ENCODE measurements at places on chromosomes 13 and 19.

DNA sequence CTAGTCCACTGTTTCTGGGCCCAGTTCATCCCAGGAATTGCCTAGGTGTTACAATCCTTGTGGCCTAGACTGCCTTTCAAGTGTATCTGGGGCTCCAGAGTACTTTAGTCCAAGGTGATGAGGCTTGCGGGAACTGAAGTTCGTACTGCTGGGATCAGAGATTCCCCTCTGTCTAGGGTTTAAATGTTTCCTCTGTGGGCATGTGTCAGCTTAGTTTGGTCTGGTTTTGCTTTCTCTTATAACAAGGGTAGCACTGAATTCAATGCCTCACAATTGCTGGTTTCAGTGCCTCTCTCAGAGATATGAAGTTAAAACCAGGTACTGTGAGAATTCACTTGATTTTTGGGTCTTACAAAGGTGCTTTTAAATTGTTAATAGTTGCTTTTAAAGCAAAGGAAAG lies 30.8 kb downstream of the RGCC start:
- no peak for DNase-seq

- no peak for DNase-seq
Observed at GRCh38 chr13:102571075-102571474, 25.7 kb upstream of the TPP2 start.

DNA sequence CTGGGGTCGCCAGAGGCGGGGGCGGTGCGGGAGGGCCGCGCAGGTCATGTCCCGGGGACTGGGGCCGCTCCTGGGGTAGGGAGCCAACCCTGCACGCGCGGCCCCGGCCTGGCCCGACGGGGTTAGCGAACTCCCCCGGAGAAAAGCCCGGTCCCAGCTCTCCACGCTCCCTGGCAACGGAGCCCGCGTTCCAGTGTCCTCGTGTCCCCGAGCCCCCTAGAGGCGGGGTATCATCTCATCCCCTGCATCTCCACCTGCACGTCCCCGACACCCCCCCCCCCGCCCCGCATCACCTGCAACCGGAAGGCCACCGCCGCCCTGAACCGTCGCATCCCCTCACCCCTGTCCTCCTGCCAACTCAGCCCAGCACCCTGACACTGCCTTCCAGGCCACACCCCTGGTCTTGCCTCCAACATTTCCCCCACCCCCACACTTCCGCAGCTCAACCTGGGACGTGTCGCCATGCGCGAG lies 2.7 kb downstream of the WDR88 start:
- DNase-seq = no peak

- DNase-seq = no peak
Observed at GRCh38 chr19:34363094-34363493, 1.9 kb upstream of the GPI start.

GRCh38 chr19:39506944-39507714 lies 7.8 kb upstream of the SELENOV start:
- peak; percentile 81 for DNase-seq

DNA sequence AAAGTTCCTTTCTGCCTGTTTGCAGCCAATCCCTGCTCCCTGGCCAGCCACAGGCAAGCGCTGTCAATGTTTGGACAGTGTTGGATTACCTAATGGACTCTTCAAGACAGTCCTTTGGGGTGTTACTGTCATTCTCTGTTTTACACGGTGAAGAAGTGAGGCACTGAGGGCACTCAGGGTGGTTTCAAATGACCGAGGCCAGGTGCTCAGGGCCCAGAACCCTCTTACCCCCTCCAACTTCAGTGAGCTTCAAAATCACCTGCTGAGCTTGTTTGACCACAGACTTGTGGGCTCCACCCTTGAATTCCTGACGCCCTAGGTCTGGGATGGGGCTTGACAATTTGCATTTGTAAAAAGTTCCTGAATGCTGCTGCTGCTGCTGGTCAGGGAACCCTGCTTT lies 97.9 kb downstream of the GGACT start:
- DNase-seq = no peak

DNA sequence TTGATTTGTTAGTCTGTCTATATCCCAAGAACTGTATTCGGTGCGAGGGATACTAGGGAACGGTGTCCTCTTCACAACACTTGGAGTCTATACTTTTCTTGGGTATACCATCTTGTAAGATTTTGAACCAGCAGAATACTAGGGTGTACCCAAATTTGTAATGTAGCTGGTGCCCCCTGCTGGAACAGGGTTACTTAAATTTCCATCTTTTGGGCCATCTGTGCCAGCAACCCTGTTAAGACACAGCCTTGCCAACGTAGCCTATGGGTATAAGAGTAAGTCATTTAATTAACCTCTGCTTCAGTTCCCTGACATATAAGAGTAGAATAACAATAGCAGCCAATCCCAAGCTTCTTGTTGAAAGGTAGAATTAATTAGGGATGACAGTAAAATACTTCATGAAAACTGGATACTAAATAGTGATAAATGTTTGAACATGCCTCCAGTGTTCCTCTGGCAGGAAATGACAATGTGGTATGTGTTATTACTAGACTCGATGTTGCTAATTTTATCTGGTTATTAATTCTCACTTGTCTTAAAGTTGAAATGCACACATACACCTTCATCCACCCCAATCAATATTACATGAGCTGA lies 607.6 kb downstream of the FGF9 start:
- DNase-seq = peak; percentile 85

GRCh38 chr13:50691176-50691680 lies 152.3 kb downstream of the DLEU7 start:
- no peak for DNase-seq

GRCh38 chr13:54841682-54842081 lies 1813.1 kb downstream of the OLFM4 start:
- no peak for DNase-seq

DNA sequence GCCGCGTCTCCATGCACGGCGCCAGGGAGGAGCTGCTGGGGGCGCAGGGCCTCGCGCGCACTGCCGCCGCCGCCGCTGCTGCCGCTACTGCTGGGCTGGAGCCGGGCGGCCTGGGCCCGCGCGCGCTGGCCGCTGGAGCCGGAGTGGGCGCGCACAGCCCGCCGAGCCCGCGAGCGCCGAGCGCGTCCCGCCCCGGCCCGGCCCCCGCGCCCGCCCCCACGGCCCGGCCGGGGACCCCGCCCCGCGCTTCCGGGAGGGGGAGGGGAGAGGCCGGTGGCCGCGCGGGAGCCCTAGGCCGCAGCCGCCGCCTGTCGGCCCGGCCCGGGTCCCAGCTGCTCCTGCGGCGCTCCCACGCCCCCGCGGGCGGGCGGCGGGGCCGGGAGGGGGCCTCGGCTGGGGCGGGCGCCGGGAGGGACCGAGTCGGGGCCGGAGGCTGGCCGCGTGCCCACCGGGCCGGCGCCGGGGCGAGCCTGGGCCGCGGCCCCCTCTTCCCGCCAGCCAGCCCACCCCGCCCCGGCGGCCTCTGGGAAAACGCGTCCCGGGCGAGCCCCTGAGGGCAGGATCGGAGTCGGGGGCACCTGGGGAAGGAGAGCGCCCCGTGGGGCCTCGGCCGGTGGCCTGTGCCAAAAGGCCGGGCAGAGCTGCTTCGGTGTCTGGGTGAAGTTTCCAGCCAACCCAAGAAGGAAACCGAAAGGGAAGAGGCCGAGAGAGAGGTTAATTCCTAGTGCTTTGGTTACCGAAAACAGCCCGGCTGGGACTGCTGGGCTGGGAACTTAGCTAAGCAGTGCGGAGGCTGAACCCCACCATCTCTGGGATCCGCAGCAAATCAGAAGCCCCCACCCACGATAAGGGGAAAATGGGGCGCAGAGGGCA lies at the start of gene STK24:
Gene STK24, minus strand, starts transcription at position 145 of the 873 bp plus-strand sequence. CDS start 321 bp downstream, outside the sequence.
- peak; percentile 58 for DNase-seq

- no peak for DNase-seq
Observed at GRCh38 chr13:19955873-19956559, 2.5 kb upstream of the ZMYM2 start.

GRCh38 chr13:80214050-80214449 lies 126.9 kb downstream of the SPRY2 start:
- DNase-seq = no peak

DNA sequence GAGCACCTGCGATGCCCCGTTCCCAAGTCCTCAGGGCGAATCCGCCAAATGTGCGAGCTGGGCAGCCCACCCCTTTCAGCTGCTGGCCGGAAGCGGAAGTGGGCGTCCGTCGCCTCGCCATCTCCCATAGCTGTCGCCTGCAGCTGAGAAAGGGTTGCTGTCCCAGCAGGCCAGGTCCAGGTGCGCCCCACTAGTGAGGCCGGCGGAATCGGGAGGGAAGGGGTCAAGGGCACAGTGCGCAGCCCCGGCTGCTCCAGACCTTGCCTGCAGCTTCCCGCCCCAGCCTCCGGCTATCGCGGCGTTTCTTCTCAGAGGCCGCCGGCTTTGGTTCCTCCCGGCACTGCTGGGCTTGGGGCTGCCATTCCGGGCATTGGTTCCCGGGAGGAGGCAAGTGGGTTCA lies at the start of gene ZNF177:
Gene ZNF177, plus strand, starts transcription at position 109 of the 400 bp plus-strand sequence. CDS start 15,299 bp downstream, outside the sequence.
- peak; percentile 75 for DNase-seq

- DNase-seq = no peak
Observed at GRCh38 chr13:76646946-76647345, 239.3 kb downstream of the KCTD12 start.

DNA sequence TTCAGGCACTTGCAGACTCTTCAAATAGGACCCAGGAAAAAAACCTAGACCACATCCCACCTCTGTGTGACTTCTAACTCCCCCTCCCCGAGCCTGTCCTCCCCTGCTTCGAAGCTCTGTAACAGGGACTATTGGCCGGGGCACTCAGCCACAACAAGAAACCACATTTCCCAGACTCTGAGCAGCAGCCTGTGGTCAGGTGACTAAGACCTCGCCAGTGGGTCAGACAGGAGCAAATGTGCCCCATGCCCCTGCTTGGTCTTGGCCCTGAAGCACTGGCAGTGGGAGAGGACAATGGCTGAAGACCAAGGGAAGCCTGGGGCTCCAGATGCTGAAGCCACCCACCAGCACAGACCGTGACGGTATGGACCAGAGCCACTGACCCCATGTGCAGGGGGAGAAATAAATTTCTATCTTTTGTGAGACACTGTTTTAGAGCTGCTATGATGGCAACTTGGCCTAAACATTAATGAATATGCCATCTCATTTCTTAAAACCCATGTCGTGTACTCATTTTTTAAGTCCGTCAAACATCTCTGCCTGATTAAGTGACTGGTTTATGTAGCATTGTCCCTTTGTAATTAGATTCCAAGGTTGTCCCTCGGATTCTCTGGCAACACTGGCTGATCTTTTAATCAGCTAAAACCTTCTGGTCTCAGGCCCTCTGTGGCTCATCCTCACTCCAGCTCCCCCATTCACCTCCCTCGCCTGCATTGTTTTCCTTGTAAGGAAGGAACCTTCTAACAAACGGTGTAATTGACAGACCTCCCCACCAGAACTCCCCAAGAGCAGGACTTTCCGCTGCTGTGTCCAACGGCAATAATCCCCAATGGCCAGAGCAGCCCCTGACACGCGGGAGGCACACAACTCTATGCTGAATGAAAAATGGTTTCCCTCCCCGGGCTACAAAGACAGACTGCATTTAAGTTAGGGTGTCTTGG lies 98.4 kb downstream of the STK24 start:
- DNase-seq = peak; percentile 80

GRCh38 chr19:17358395-17358794 lies 18.7 kb downstream of the PLVAP start:
- no peak for DNase-seq

DNA sequence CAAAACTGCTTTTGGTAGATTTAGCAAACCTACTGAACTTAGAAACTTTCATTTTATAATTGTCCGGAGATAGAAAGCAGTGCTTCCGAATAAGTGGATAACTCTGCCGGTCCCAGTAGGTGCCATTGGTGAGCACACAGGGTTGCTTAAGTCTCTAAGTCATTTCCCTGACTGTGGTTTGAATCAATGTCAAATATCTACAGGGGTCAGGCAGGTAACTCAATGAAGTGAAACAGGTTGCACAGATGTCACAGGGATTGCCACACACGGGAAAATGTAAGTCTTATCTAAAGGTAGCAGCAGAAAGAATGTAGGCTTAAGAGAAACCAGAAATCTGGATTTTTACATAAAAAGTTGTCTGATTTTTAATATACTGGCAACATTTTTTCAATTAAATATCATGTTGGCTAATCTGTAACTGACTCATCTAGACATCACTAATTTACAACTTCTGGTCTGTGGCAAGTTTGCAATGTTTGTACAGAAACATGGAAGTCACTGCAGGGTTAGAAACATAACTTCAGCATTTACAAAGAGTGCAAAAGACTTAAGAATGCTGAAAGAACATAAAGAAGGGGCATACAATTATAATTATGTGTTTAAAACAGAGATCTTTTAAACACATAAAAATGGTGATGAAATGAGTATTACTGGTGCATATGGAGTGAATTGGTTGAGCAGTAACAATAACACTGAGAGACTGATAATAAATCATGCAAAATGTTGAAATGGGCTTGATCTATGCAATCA lies 14.3 kb upstream of the LRRC63 start:
- DNase-seq = no peak

DNA sequence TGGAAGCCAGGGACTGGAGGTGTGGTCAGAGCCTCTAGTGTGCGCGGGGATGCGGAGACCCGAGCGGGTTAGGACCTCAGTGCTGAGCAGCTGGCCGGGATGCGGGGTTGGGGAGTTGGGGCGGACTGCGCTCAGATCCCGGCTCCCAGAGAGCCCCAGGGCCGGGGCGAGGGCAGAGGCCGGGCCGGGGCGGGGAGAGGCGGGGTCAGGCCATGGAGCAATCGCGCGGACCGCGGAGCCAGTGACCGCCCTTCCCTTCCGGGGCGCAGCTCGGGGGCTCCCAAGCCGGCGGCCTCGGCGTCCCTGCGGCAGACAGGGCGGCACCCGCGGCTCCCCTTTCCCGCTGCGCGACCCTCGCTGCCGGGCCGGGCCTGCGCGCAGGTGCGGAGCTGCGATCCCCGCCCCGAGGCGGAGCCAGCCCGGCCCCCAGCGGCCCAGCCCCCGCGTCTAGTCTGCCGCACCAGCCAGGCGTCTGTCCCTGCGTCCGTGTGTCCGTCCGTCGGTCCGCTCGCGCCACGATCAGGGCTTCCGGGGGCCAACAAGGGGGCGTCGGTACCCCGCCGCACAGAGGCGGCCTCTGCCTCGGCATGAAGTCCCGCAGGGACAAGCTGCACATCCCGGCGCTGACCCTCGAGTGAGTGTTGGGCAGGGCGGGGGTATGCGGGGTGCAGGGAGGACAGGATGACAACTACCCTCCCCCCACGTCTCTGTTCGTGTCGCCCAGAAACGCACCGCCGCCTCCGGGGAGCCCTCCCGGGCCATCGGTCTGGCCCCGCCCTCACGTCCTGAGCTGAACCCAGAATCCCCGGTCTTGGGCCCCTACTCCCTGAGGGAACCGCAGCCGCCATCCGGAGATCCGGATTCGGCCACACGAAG lies 12.4 kb downstream of the MAST3 start:
- DNase-seq = peak; percentile 35

Measured in testis (tissue), 5 donors.